ENCODE measurements at places on chromosomes 6 and 20. TPM values are rescaled to one million over a fixed set of nuclear protein-coding genes. Genes with fewer than 3 reads are reported as not detected.

The SEMG1 gene
- total RNA-seq: not detected

DNA sequence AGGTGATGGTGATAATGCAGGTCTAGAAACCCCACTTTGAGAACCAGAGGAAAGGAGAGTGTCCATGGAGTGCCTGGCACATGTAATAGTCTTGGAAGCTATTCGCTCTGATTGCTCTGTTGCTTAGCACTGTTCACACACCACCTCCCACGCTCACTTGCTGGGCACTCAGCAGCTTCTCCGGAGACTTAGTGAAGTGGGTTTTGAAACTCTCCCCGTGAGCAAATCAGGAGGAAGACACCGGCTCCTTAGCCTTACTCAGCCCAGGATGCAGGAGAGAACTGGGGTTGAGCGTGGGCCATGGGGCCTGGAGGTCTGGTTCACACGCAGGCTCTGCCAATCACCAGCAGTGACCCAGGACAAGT lies 22.2 kb downstream of the BMP7 start:
- DNase-seq: no peak

DNA sequence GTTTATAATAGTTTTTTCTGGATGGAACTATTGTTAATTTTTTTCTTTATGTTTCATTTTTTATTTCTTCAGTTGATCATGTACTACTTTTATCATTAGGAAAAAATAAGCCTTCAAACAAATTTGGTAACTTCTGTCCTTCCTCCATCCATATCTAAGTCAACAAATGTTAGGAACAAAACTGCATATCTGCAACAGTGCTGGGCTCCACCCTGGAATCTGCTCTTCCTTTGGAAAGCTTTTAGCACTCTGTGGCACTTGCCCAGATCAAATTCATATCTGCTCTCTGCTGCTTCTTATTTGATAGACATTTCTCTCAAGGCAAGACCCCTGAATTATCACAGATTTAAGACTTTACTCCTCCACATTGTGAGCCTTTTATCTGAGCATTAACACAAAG lies 24.3 kb upstream of the GPR63 start:
- DNase-seq: no peak

GRCh38 chr6:77123527-77123926 lies 339.8 kb downstream of the HTR1B start:
- DNase-seq: no peak

DNA sequence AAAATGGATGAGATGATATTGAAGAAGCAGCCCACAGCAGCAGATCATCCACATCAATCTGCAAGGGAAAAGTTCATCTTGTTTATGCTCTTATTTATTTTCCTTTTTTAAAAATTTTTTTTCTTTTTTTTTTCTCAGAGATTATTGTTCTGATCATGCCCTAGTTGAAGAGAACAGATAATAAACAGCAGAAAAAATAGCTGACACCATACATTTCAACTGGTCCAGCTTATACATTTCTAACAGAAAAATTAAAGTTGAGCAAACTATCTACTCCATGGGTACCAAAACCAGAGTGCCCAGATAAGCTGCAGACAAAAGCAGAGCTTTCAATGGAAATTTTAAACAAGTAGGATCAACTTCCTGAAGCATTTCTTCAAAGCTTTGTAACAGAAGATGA lies 9.3 kb downstream of the KIAA0319 start:
- DNase-seq: no peak

GRCh38 chr20:18001131-18001921 lies 32.5 kb downstream of the MGME1 start:
- no peak for DNase-seq

DNA sequence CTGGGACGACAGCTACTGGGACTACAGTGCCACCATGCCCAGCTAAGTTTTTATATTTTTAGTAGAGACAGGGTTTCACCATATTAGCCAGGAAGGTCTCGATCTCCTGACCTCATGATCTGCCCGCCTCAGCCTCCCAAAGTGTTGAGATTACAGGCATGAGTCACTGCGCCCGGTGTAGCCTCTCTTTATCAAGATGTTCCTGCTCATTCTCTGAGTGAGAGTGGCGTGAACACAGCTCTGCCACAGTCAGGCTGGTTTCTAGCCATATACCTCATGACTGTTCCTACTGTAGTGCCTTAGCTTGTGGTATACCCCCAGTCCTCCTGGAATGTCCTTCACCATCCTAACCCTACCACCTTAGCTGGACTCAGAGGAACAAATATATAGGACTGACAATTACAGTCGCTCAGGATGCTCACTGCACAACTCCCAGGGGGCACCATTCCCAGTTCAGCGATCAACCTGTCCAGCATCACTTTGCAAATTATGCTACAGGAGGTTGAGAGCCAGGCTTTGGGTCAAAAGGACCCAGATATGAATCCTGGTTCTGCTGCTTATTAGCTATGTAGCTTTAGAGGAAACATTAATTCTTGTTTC lies 86.3 kb downstream of the CHMP4B start:
- DNase-seq: no peak

DNA sequence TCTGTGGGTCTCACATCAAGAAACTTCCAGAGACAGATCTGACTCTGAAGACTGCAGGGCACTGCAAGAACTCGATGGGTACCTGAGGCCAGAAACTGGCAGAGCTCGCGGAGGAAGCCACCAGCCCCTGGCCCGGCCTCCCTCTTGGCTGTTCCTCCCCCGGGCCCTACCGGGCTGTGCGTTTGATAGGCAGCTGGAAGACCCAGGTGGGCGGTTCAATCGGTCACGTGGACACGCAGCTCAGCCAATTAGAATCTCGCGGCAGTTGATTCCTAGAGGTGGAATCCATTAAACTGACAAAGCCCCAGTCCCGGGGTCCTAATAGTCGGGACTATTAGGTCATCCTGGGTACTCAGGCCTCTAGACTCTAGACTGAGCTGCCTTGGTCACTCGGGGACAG lies 154.2 kb upstream of the PROKR2 start:
- no peak for DNase-seq

- DNase-seq: no peak
Measured at GRCh38 chr6:4381381-4381780, 246.0 kb upstream of the ECI2 start.

GRCh38 chr20:57654363-57654997 lies 34.3 kb upstream of the ZBP1 start:
- DNase-seq: peak; percentile 42

DNA sequence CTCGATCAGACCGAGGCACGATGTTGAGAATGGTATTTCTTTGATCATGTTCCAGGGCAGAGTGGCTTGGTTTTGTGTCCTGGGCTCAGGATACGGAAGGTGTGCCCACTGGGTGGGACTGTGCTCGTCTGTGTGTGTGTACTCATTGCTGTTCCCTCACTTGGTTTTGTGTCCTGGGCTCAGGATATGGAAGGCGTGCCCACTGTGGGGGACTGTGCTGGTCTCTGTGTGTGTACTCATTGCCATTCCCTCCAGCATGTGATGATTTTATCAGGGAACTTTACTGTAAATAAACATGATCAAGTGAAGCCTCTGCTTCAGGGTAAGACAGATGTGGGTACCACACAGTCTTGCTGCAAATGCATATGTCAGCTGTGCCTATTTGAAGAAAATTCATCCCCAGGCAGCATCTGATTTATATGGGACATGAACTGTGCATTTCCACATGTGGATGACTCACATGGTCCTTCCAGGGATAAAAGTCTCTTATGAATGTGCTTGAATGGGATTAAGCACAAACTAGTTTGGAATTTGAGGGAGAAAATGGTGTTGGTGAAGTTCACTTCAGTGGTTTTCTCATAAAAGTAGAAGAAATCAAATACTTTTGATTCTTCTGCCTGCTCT lies 274.3 kb downstream of the QKI start:
- no peak for DNase-seq

GRCh38 chr6:112372226-112372806 lies 25.2 kb downstream of the RFPL4B start:
- no peak for DNase-seq

Data from natural killer cell (primary cell).